Progenitor cell of endocrine pancreas (in vitro differentiated cells): ENCODE measurements at places on chromosomes 13 and 19. TPM values are rescaled to one million over a fixed set of nuclear protein-coding genes. Genes with fewer than 3 reads are reported as not detected.

GRCh38 chr13:36108954-36109353 is 22.2 kb downstream of the DCLK1 start:
- H3K4me3 ChIP-seq = no peak overlapping the region
- H3K27ac ChIP-seq = no peak overlapping the region
- H3K36me3 ChIP-seq = no peaks in the 10 kb centered on the region
- H3K27me3 ChIP-seq = no peaks in the 10 kb centered on the region
- no peak for DNase-seq

GRCh38 chr13:113428871-113429607 is 24.2 kb downstream of the ADPRHL1 start:
- H3K27me3 ChIP-seq = no peaks in the 10 kb centered on the region
- no peak for DNase-seq
- H3K36me3 ChIP-seq = peaks cover 4% of the 10 kb centered on the region
- H3K4me3 ChIP-seq = no peak overlapping the region
- no peaks in the 10 kb centered on the region for H3K4me1 ChIP-seq

GRCh38 chr13:23599083-23599925 is 29.1 kb downstream of the TNFRSF19 start:
- H3K27me3 ChIP-seq = no peaks in the 10 kb centered on the region
- H3K36me3 ChIP-seq = peaks cover 53% of the 10 kb centered on the region
- H3K4me1 ChIP-seq = peaks cover 35% of the 10 kb centered on the region
- H3K27ac ChIP-seq = peak overlapping the region; percentile 98

CRX gene
- total RNA-seq = not detected in 2 replicates

DNA sequence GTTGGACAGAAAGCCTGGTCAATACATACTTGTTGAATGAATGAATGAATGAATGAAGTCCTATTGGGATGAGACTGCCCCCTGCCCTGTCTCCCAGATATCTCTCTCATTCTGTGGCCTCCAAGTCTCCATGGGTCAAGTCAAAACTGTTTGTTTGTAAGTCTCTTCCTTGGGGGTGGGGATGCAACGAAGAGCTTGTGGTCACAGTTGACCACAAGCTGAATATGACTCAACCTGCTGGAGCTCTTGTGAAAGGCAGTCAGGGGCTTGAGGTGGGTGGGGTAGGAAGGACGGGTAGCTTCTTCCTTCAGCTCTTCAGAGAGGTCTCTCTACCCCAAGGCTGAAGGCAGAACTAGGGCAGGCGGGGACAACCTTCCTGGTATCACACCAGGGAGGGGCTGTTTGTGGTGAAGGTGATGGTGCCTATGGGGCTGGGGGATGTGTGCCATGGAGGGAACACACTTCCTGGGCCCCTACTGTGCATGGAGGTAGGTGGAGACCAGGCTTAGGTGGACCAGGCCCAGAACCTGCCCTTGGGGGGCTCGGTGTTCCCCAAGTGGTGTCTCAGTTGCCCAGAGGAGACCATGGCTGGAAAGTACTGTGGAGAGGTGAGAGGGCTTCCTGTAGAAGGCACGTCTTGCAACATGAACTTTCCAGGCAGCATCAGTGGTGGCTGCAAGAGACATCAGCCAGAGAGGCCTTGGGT is 8.0 kb downstream of the MYO1F start:
- no peaks in the 10 kb centered on the region for H3K4me1 ChIP-seq
- H3K36me3 ChIP-seq = no peaks in the 10 kb centered on the region
- no peak overlapping the region for H3K27ac ChIP-seq
- H3K4me3 ChIP-seq = no peak overlapping the region

- no peak overlapping the region for H3K27ac ChIP-seq
- no peaks in the 10 kb centered on the region for H3K36me3 ChIP-seq
- DNase-seq = no peak
- no peaks in the 10 kb centered on the region for H3K27me3 ChIP-seq
- no peak overlapping the region for H3K4me3 ChIP-seq
- H3K4me1 ChIP-seq = no peaks in the 10 kb centered on the region
These were observed 636.2 kb upstream of the KLF12 start for GRCh38 chr13:74770361-74770760.

DNA sequence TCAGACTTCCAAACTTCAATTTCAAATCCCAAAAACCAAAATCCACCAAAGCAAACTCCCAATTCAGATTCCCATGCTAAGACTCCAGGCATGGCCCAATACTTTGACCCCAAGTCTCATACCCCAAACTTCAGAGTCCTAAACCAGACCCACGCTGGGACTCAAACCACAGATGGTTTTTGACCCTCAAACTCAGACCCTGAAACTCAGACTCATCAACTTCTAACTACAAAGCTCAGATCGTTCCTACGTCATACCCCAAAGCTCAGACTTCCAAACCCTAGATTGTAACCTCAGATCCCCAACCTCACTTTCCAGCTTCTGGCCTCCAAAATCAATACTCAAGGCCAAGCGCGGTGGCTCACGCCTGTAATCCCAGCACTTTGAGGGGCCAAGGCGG is 11.9 kb downstream of the RYR1 start:
- H3K4me1 ChIP-seq = no peaks in the 10 kb centered on the region
- H3K27me3 ChIP-seq = peaks cover 29% of the 10 kb centered on the region
- no peaks in the 10 kb centered on the region for H3K36me3 ChIP-seq
- H3K27ac ChIP-seq = no peak overlapping the region
- no peak for DNase-seq
- H3K4me3 ChIP-seq = no peak overlapping the region

ZNF541 gene
- total RNA-seq = not detected in 2 replicates

DNA sequence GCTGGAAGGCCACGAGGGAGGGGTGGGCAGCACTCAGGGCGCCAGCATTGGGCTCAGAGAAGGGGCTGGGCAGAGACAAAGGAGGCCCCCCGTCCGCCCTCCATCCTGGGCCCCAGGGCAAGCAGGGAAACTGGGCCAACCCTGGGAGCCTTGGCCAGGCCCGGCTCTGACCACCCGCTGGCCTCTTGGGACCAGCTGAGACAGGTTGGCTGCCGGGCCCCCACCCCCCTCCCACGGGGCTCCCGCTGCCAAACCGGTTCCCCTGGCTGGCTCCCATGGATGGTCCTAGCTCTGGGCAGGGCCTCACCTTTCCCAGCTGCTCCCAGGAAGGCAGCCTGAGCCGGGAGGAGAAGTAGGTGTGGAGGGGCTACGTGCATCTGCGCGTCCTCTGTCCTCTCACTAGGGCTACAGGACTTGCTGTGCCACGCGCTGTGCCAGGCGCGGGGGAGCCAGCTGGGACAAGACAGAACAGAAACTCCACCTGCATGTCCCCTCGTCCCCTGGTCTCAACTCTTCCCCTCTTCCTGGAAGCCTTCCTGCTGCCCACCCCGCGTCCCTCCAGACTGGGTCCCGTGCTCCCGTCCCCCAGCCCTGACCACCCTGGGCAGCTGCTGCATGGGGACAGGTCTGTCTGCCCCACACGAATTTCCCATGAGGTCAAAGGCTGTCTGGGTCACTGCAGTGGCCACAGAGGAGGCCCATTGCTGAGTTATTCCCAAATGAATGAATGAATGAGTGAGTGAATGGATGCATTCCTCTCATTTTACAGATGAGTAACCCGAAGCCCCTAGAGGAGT is 29.1 kb upstream of the NCCRP1 start:
- peak overlapping the region; percentile 91 for H3K27ac ChIP-seq
- no peaks in the 10 kb centered on the region for H3K27me3 ChIP-seq
- DNase-seq = peak; percentile 52
- peaks cover 5% of the 10 kb centered on the region for H3K36me3 ChIP-seq

- H3K27me3 ChIP-seq = no peaks in the 10 kb centered on the region
- H3K27ac ChIP-seq = no peak overlapping the region
- H3K4me3 ChIP-seq = no peak overlapping the region
- DNase-seq = no peak
- no peaks in the 10 kb centered on the region for H3K4me1 ChIP-seq
These were observed 691.6 kb downstream of the DIAPH3 start for GRCh38 chr13:59472134-59472533.

GRCh38 chr19:19405971-19406877 is 749 bp downstream of the GATAD2A start:
- peak overlapping the region; percentile 98 for H3K27ac ChIP-seq
- no peaks in the 10 kb centered on the region for H3K36me3 ChIP-seq
- peak; percentile 38 for DNase-seq
- no peaks in the 10 kb centered on the region for H3K27me3 ChIP-seq
- peak overlapping the region; percentile 97 for H3K4me3 ChIP-seq

GRCh38 chr13:76339649-76340048 is 546.6 kb downstream of the KCTD12 start:
- H3K36me3 ChIP-seq = peaks cover 3% of the 10 kb centered on the region
- peaks cover 4% of the 10 kb centered on the region for H3K4me1 ChIP-seq
- no peak overlapping the region for H3K27ac ChIP-seq
- H3K27me3 ChIP-seq = no peaks in the 10 kb centered on the region
- DNase-seq = no peak

DNA sequence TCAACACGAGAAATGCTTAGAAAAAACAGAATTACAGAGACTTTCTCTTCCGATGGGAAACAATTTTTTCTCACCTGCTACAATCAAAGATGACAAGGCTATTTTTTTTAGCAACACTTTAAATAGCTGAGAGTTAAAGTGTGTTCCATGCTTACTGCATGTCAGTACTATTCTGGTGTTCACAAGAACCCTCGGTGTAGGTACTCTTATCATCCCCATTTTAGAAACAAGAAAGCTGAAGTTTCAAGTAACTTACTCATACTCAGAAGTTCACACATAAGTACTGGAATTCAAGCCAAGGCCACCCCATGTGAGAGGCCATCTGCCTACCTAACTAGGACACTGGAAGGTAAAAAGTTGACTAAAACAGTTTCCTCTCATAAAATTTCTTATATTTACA is 9.0 kb upstream of the TNFRSF19 start:
- no peak for DNase-seq
- H3K27ac ChIP-seq = no peak overlapping the region
- H3K27me3 ChIP-seq = no peaks in the 10 kb centered on the region
- no peak overlapping the region for H3K4me3 ChIP-seq
- peaks cover 3% of the 10 kb centered on the region for H3K4me1 ChIP-seq
- H3K36me3 ChIP-seq = no peaks in the 10 kb centered on the region

DNA sequence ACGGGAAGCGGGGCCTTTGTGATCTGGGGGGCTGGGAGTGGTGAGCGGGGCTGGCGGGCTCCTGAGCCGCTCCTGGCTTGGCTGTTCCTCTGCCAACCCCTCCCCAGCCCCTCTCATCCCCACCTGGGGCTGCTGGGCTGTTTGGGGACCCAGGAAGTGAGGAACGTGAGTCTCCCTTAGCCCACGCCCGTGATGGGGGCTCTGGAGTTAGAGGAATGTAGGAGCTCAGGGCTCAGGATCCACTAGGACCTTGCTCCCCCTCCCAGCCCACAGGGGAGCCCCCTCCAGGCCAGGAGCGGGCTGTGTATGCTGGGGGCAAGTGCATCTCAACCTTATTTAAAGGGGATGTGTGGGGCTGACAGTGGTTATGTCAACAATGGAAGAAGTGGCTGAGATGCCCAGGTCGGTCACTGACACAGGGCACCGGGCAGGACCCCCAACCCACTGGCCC is 134.1 kb downstream of the URI1 start:
- no peak overlapping the region for H3K4me3 ChIP-seq
- no peaks in the 10 kb centered on the region for H3K36me3 ChIP-seq
- peaks cover 8% of the 10 kb centered on the region for H3K27me3 ChIP-seq
- no peaks in the 10 kb centered on the region for H3K4me1 ChIP-seq

MISP gene
- total RNA-seq = 1.1 and 2.5 TPM in 2 replicates

DNA sequence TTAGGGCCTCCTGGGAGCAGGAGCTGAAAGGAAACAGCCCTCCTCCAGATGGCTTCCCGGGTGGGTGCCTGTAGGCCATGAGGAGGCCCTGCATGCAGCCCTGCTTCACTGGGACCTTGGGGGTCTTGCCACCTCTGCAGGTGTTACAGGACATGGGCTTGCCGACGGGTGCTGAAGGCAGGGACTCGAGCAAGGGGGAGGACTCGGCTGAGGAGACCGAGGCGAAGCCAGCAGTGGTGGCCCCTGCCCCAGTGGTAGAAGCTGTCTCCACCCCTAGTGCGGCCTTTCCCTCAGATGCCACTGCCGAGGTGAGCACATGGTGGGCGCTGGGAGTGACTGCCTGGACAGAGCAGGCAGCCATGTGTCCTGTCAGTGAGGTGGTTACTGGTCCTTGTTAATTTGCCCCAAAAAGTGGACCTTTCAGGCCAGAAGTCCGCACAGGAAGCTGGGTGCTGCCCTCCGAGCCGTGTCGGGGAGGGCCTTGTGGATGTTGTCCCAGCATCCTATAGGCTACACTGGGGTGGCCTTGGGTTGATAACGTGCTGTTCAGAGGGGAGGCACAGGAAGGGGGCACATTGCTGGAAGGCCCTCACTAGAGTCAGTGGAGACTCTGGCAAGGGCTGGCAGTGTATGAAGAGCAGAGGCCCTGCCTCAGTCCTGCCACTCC is 18.7 kb upstream of the QTRT1 start:
- no peaks in the 10 kb centered on the region for H3K27me3 ChIP-seq
- H3K27ac ChIP-seq = no peak overlapping the region
- peaks cover 17% of the 10 kb centered on the region for H3K36me3 ChIP-seq
- DNase-seq = no peak
- H3K4me3 ChIP-seq = no peak overlapping the region
- H3K4me1 ChIP-seq = no peaks in the 10 kb centered on the region

- no peaks in the 10 kb centered on the region for H3K36me3 ChIP-seq
- no peak for DNase-seq
- H3K4me1 ChIP-seq = no peaks in the 10 kb centered on the region
These were observed 400.0 kb downstream of the LMO7 start for GRCh38 chr13:76036176-76036575.

RRAS gene
- total RNA-seq = 2.6 and 3.9 TPM in 2 replicates

- H3K4me3 ChIP-seq = no peak overlapping the region
- H3K36me3 ChIP-seq = peaks cover 4% of the 10 kb centered on the region
- peak overlapping the region; percentile 73 for H3K27ac ChIP-seq
- H3K4me1 ChIP-seq = no peaks in the 10 kb centered on the region
These were observed 11.5 kb upstream of the KANK2 start for GRCh38 chr19:11208561-11209471.

- H3K27ac ChIP-seq = no peak overlapping the region
- DNase-seq = no peak
- no peaks in the 10 kb centered on the region for H3K27me3 ChIP-seq
These were observed 19.2 kb downstream of the TMEM272 start for GRCh38 chr13:51825681-51826254.

PRR22 gene
- total RNA-seq = 5.8 and 5.9 TPM in 2 replicates

ZNF69 gene
- total RNA-seq = 36.0 and 39.0 TPM in 2 replicates

TUBA3C gene
- not detected in 2 replicates for total RNA-seq

ZGLP1 gene
- total RNA-seq = 20.0 and 26.8 TPM in 2 replicates

DNA sequence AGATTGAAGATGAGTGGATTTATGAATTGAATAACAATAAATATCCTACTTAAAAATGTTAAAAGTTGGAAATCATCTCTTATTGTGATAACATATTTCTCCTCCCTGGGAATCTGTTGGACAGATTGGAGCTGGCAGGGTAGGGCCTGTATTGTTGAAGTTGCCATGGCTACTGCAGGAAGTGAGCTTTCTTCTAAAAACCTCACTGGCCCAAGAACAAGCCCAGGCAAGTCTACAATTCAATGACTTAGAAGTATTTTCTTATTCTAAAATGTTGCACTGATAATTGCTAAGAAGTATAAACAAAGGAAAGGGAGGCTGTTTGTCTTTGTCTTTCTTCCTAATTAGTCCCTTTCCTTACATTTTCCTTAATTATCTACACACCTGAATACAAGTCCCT is 112.1 kb downstream of the DLEU7 start:
- H3K27me3 ChIP-seq = no peaks in the 10 kb centered on the region
- no peak overlapping the region for H3K4me3 ChIP-seq
- no peaks in the 10 kb centered on the region for H3K4me1 ChIP-seq
- no peak overlapping the region for H3K27ac ChIP-seq
- H3K36me3 ChIP-seq = no peaks in the 10 kb centered on the region
